Hair follicle dermal papilla cell (primary cell): ENCODE measurements at places on chromosomes 3 and 15. TPM values are rescaled to one million over a fixed set of nuclear protein-coding genes. Genes with fewer than 3 reads are reported as not detected.

The TMC3 gene
- not detected in 2 replicates for total RNA-seq

The RAF1 gene
- total RNA-seq, result 124 and 130 TPM in 2 replicates

The RTP1 gene
- total RNA-seq, result not detected in 2 replicates

The GP5 gene
- total RNA-seq, result not detected in 2 replicates

The UBE3A gene
- total RNA-seq, result 85.7 and 123 TPM in 2 replicates

The CPNE9 gene
- total RNA-seq, result not detected in 2 replicates

The LIPC gene
- total RNA-seq, result 1.6 and 4.4 TPM in 2 replicates

The MAP6D1 gene
- total RNA-seq, result 2.1 and 2.8 TPM in 2 replicates

The TTLL13 gene
- 0.16 TPM in 1 of 2 replicates, not detected in the other for total RNA-seq

The THSD4 gene
- total RNA-seq, result 30.3 and 52.7 TPM in 2 replicates

The ZPLD1 gene
- total RNA-seq, result not detected in 2 replicates

The CCR8 gene
- total RNA-seq, result not detected in 2 replicates

The C3orf20 gene
- total RNA-seq, result under 0.01 TPM in 1 of 2 replicates, not detected in the other

The PARP6 gene
- total RNA-seq, result 31.7 and 35.2 TPM in 2 replicates

The GPD1L gene
- total RNA-seq, result 9.5 and 10.5 TPM in 2 replicates

The UNC13C gene
- not detected in 2 replicates for total RNA-seq

The AVEN gene
- 15.1 and 15.9 TPM in 2 replicates for total RNA-seq

The CLCN2 gene
- 3.8 and 5.2 TPM in 2 replicates for total RNA-seq
